ENCODE measurements at places on chromosomes 7 and 10.

DNA sequence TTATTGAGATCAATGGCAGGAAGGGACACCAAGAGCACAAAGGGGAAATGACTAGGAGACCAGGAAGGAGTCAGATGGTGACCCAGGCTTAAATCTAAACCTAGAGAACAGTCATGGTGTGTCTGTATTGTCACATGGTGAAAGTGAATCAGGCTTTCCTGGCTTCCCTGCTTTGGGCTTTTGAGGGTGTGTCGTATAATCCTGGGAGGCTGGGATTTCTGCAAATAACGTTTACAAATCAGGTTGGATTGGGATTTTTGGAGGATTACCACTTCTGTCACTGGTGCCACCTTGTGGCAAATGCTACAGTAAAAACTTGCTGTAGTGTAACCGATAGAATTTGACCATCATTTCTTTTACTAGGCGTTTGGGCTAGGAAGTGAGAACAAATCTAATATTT, 502.6 kb downstream of the NRG3 start:
- DNase-seq = no peak

GRCh38 chr7:87091487-87092066, 32.1 kb upstream of the ELAPOR2 start:
- DNase-seq = no peak

GRCh38 chr7:71661671-71662224, 529.8 kb downstream of the GALNT17 start:
- DNase-seq = no peak

- no peak for DNase-seq
Measured at GRCh38 chr10:114679552-114679951, 21.5 kb upstream of the ABLIM1 start.

GRCh38 chr10:108323274-108323798, 1158.8 kb upstream of the SORCS1 start:
- no peak for DNase-seq

DNA sequence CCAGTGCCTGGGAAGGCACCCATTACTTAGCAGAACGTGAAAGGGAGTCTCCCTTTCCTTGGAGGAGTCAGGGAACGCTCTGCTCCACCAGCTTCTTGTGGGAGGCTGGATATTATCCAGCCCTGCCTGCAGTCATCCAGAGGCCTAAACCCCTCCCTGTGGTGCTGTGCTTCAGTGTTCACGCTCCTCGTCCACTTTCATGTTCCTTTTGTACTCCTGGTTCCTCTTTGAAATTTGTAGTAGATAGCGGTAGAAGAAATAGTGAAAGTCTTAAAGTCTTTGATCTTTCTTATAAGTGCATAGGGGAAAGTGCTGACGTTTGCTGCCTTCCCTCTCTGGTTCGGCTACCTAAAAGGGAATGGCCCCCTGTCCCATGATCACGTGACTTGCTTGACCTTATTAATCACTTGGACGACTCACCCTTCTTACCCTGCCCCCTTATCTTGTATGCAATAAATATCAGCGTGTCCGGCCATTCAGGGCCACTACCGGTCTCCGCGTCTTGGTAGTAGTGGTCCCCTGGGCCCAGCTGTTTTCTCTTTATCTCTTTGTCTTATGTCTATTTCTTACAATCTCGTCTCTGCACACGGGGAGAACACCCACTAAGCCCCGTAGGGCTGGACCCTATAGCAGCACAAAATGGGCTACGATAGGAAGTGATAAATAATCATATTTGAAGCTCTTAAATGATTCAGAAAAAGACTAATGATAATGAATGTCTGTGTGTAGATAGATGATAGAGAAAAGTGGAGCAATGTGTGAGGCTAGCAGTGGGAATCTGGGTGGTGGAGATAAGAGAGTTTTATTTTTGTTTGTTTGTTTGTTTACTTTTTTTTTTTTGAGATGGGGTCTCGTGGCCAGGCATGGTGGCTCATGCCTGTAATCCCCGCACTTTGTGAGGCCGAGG, 5.8 kb upstream of the ESYT2 start:
- no peak for DNase-seq

GRCh38 chr10:89926736-89927135, 225.3 kb downstream of the KIF20B start:
- DNase-seq = no peak

DNA sequence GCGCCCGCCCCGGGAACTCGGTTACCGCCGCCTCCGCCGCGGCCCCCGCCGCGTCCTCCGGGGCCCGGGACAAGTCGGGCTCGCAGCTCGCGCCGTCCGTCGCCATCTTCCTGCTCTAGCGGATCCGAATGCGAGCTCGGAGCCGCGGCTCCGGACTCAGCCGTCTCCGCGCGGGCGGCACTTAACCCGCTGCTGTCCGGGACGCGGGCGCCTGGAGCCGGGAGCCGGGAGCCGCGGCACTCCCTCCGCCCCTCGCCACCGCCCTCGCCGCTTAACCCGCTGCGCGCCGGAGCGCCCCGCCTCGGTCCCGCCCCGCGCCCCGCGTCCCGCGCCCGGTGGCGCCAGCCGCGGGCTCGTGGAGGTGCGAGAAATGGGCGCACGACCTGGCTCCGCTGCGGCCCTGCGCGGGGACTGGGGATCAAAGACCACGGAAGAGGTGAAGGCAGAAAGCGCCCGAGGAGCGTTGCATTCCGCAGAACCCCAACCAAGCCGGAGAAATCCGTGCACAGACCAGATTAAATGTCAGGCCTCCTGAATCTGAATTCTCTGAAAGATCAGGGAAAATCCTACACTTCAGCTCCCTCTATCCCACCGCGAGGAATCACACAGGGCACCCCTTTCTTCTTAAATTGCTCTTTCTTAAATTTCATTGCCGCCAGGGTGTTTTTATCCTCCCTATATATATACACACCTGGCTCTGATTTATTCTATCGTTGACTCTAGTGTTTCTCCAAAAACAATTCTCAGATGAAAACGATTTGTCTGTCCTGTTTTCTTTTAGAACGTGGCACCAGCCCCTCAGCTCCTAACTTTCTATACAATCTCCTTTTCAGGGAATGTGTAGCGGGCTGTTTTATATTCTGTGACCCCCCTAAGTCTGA, at the start of gene CTTNBP2:
Gene CTTNBP2, minus strand, starts transcription at position 132 of the 881 bp plus-strand sequence. Its CDS starts 26 bp downstream, at position 106.
- peak; percentile 43 for DNase-seq
